Type B pancreatic cell (in vitro differentiated cells): ENCODE measurements at places on chromosomes 11 and 22. TPM values are rescaled to one million over a fixed set of nuclear protein-coding genes. Genes with fewer than 3 reads are reported as not detected.

Gene KDM4E
- not detected in 2 replicates for total RNA-seq

Gene SCGB1A1
- total RNA-seq, result not detected in 2 replicates

Gene GAS2
- total RNA-seq, result 8.9 and 15.6 TPM in 2 replicates

Gene OSM
- not detected in 2 replicates for total RNA-seq

Gene APOL4
- 0.67 and 1.4 TPM in 2 replicates for total RNA-seq

Gene ZBTB16
- total RNA-seq, result 2.6 and 11.9 TPM in 2 replicates

Gene LDHAL6A
- total RNA-seq, result not detected in 2 replicates

Gene LGR4
- total RNA-seq, result 39.6 and 54.5 TPM in 2 replicates

Gene APOL3
- total RNA-seq, result 2.0 and 2.3 TPM in 2 replicates

Gene SULT4A1
- 7.5 and 10.8 TPM in 2 replicates for total RNA-seq

Gene PTPRCAP
- total RNA-seq, result 1.1 and 2.0 TPM in 2 replicates

Gene SIK2
- total RNA-seq, result 24.1 and 28.0 TPM in 2 replicates

Gene COX8A
- total RNA-seq, result 307 and 324 TPM in 2 replicates

Gene SLC22A8
- 0.17 and 0.85 TPM in 2 replicates for total RNA-seq

Gene TMPRSS13
- total RNA-seq, result 6.9 and 22.7 TPM in 2 replicates

Gene LRRC74B
- total RNA-seq, result 0.65 TPM in 1 of 2 replicates, not detected in the other

Gene GLB1L3
- total RNA-seq, result not detected in 2 replicates

Gene DEFB131B
- total RNA-seq, result not detected in 2 replicates

Gene OR52I1
- not detected in 2 replicates for total RNA-seq

Gene A4GALT
- total RNA-seq, result 20.2 and 76.3 TPM in 2 replicates

Gene USP2
- 7.4 and 8.2 TPM in 2 replicates for total RNA-seq

Gene OR52I2
- not detected in 2 replicates for total RNA-seq

Gene KCNA4
- 2.1 and 3.0 TPM in 2 replicates for total RNA-seq

Gene MMP1
- total RNA-seq, result 6.5 and 14.3 TPM in 2 replicates

Gene MEI1
- 0.90 and 1.2 TPM in 2 replicates for total RNA-seq

Gene OR2D2
- 0.27 TPM in 1 of 2 replicates, not detected in the other for total RNA-seq

Gene FOLR1
- 2.7 and 6.7 TPM in 2 replicates for total RNA-seq

Gene PPFIBP2
- 28.2 and 70.7 TPM in 2 replicates for total RNA-seq

Gene SHANK3
- total RNA-seq, result 6.8 and 13.1 TPM in 2 replicates

Gene MYO18B
- total RNA-seq, result 0.10 and 0.62 TPM in 2 replicates

Gene ADM
- total RNA-seq, result 28.8 and 67.2 TPM in 2 replicates

Gene GLYAT
- 1.6 TPM in 1 of 2 replicates, not detected in the other for total RNA-seq

Gene DCDC1
- total RNA-seq, result 2.0 and 4.8 TPM in 2 replicates

Gene RIBC2
- total RNA-seq, result 5.1 and 8.8 TPM in 2 replicates

Gene FIBIN
- 0.43 and 0.65 TPM in 2 replicates for total RNA-seq

Gene SLC15A3
- total RNA-seq, result 2.3 and 3.5 TPM in 2 replicates

Gene OR10A2
- not detected in 2 replicates for total RNA-seq

Gene EHF
- 31.5 and 44.8 TPM in 2 replicates for total RNA-seq

Gene KCNQ1
- total RNA-seq, result 3.7 and 4.8 TPM in 2 replicates

Gene CNGA4
- 0.62 and 0.68 TPM in 2 replicates for total RNA-seq

Gene ARHGAP42
- total RNA-seq, result 10.5 and 22.6 TPM in 2 replicates

Gene PANX3
- total RNA-seq, result 0.17 TPM in 1 of 2 replicates, not detected in the other

Gene PRSS23
- total RNA-seq, result 47.1 and 48.1 TPM in 2 replicates

Gene RANGAP1
- 83.7 and 98.9 TPM in 2 replicates for total RNA-seq
